ENCODE measurements at places on chromosomes 3 and 15. TPM values are rescaled to one million over a fixed set of nuclear protein-coding genes. Genes with fewer than 3 reads are reported as not detected.

The UTS2B gene
- 0.09 TPM for total RNA-seq

The ACTRT3 gene
- total RNA-seq: 6.1 TPM

GRCh38 chr15:61511089-61511488, 282.0 kb upstream of the RORA start:
- no peak for DNase-seq

GRCh38 chr3:187979564-187979963, 174.4 kb upstream of the LPP start:
- DNase-seq: no peak

- no peak for DNase-seq
Measured at GRCh38 chr3:129461461-129462146, 21.6 kb downstream of the IFT122 start.

DNA sequence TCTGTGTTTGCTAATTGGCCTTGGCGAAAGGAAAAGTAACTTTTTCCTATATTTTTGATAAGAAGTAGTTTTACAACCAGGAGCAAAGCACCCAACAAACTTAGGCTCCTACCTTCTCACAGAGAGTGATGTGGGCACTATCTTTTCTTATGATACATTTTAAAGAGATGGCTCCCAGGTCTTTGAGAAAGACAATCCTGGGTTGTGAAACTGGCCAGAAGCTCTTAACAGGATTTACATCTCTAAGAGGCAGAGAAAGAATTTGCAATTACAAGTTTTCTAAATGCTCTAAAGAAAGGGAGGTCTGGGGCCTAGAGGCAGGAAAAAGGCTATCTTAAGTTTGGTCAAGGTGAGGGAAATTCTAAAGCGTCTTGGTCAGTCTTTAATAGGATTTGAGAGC, 609.7 kb downstream of the VGLL3 start:
- DNase-seq: no peak

DNA sequence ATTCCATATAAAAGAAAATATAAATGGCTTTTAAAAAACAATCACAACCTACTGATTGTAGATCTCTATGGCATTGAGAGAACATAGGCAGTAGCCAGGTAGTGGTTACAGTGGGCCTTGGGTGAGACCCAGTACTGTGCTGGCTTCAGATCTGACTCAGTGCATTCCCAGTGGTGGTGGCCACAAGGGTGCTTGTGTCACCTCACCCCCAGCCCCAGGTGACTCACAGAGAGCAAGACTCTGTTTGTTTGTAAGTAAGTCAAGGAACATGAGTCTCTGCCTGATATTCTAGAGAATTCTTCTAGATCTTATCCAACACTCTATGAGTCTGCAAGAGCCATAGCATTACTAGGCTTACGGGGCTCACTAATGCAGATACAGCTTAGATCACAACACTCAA, 118.8 kb upstream of the AZI2 start:
- no peak for DNase-seq

DNA sequence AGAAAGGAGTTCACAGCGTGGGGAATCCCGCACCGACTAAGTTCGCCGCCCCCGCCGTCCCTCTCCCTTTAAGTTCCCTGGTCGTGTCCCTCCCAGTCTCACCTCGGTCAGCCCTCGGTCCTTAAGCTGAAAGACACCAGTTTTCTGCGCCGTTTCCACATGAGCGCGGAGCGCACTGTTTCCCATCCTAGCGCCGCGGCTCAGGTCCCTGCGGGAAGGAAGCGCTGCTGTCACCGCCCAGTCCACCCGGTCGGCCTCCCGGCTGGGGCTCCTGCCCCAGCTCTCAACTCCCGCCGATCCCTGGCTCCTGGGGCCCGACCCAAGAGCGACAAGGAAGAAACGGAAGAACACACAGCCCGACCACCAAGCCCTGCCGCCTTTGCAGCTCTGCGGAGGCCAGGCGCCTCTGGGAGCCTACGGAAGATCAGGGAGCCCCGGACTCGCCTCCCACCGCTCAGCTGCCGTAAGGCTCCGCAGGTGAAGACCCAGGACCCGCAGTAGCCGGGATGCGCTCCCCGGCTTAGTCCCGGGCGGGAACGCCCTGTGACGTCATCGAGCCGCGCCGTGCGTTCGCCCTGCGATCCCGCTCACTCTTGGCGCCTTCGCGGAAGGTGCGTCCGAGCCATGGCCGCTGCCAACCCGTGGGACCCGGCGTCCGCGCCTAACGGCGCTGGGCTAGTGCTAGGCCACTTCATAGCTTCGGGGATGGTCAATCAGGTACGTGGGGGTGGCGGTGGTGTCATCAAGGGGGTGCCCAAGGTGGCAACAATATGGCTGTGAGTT, at the start of the genes HAUS2 and LRRC57:
Gene HAUS2 (plus strand): TSS at position 590 of the 783 bp plus-strand sequence. CDS start 35 bp downstream, at position 625.
Gene LRRC57 (minus strand): TSS at position 545 of the 783 bp plus-strand sequence. CDS start 359 bp downstream, at position 186.
- peak; percentile 92 for DNase-seq

DNA sequence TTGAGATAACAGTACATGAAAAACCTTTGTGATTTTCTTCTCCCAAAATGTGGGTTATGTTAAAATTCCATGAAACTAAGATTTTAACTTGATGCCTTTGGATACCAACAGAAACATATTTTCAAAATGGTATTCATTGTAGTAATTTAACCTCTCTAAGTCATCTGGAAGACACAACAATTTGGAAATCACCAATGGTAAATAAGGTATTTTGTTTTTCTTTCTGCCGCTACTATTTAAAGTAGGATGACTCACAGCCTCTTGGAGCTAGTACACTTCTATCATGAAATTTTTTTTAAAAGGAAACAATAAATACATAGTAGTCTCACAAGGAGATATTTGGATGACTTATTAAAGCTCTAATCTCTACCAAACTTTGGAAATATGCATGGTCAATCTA, 291.6 kb upstream of the VEPH1 start:
- DNase-seq: no peak

DNA sequence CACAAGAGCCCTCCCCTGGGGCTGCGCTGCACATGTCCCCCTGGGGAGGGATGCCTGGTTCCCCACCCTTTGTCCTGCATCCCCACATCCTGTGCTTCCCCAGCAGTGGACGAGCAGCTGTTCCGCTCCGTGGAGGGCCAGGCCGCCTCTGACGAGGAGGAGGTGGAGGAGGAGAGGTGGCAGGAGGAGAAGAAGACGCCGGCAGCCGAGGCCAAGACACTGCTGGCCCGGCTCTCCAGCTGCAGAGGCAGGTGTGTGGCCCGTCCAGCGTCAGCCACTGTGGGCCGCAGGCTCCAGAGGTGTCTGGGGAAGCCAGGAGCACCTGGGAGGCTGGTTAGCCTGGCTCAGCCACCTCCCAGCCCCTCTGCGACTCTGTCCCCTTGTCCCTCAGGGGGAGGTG, 27.9 kb upstream of the GP9 start:
- DNase-seq: no peak
